ENCODE measurements at places on chromosomes 11 and 22.

DNA sequence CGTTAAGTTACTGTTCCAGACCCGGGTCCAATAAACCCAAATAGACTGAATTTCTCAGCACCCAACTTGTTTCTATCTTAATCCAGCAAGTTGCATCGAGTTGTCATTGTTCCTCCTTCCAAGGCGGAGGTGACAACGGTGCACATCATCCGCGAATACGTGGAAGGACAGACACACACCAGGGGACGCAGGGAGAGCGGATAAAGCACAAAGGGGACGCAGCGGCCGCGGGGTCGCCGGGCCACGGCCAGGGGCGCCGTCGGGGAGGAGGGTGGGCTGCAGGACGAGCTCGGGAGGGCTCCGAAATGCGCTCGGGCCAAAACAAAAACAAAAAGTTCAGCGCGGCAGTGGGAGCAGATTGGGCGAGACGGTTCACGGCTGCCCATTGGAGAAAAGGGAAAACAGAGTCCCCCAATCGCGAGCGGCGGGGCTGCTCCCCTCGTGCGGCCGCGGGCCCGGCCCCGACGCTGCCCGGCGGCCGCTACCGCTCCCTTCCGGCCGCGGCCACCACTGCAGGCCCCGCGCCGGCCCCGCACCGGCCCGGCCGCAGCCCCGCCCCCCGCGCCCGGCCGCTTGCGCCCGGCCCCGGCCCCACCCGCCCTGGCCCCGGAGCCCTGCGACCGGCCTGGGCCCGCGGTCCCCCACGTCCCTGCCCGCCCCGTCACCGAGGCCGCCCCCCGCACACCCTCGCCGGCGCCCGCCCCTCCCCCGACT lies 518 bp downstream of the KMT5B start:
- peak; percentile 40 for DNase-seq

DNA sequence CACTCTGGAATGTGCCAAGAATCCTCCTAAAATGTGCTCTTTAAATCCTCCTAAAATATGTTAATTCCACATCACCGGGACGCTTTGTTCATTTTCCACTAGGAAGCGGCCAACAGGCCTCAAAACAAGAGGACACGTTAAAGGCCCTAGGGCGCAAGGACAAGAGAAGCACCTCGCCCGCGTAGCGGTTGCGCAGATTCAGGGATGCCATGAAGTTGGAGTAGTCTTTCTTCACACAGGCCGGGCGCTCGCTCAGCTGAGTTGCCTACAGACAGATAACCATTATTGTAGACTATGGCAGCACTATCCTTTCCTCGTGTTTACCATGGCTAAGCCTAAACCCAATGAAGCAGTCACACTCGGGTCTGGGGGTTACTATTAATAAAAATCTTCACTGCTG lies 29.5 kb upstream of the SERPIND1 start:
- DNase-seq = no peak

GRCh38 chr22:49317369-49317768 lies 510.3 kb downstream of the BRD1 start:
- no peak for DNase-seq

DNA sequence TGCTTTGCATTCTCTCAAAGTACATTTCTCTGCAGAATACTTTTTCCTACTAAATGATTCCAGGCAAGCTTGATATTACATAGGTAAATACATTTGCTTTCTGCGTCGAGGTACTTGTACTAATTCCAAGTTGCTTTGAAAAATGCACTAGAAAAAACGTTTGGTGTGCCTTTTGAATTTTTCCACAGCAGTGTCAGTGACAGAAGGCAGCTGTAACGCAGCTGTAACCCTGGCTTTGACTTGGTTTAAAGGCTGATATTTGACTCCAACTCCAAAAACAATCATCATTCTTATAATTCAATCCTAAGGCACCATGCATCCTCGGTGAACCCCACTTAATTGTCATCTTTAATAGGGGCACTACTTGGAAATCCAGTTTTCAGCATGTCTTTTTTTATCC lies 125.0 kb downstream of the MAML2 start:
- no peak for DNase-seq

DNA sequence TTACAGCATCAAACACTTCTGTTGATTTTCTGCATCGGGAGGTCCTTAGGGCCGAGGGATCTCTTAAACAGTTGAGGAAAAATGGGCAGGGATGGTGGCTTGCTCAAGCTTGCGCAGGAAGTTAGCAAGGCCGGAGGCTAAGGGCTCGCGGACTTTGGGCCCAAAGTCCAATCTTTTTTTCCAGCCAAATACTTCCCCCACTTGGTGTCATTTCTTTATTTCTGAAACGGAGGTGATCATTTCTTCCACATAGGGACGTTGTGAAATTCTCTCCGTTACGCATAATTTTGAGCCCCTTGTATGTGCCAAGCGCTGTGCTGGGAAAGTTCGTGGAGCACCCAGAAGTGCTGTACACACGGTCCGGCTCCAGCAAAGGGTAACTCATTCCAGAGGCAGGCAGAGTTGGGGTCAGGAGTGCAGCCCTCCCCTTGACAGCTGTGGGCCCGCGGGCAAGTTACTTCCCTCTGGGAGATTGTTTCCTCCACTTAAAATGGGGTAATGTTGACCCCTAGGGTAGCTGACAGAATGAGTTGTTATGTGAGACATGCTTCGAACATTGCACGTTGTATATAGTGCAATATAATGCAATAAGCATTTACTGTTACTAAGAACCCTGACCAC lies 809 bp downstream of the MIEF1 start:
- DNase-seq = no peak

DNA sequence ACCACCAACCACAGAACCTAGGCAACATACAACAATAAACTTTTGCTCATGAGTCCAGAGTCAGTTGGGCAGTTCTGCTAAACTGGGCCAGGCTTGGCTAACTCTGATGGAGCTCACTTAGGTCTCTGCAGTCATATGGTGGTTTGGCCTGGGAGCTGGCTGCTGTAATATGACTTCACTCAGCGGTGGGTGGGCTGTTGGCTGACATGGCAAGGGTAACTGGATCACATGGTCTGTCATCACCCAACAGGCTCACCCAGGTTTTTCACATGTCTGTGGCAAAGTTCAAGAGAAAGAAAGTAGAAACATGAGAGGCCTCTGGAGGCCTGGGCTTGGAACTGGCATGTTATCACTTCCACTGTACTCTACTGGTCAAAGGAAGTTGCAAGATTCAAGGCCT lies 43.2 kb upstream of the CLMP start:
- no peak for DNase-seq

DNA sequence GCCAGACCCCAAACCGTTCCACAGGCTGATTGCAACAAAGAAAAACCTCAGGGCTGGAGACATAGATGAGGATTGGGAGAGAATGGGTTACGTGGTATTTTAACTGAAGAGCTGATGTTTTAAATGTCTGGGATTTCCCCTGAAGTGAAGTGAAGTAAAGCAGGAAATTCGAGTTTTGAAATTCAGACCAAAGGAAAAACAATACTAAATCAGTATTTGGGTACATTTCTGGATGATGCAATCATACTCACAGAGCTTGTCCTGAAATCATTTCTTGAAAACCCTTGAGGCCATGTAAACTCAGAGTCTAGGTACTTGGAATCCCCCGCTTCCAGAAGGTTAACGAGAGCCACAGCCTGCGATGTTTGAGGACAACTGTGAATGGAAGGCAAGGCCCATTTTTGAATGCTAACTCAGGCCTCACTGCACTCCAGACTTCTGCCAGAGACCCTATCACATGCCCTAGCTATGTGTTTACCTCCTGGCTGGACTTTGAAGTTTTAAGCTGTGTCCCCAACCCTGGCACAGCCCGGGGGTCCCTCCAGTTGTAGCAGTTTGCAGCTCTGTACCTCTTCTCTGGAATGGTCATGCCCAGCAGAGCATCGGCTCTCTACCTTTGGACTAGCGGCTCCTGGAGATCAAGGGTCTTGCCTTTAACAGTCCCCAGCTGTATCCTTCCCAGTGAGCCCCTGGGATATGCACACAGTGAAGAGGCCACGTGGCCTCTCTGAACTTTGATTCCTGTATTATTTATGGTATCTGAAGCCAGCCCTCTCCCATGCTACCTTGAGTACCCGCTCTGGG lies 5.4 kb upstream of the FTH1 start:
- DNase-seq = no peak

GRCh38 chr22:39962071-39962470 lies 1.9 kb downstream of the TMA7B start:
- DNase-seq = no peak

GRCh38 chr11:122214567-122214966 lies 98.6 kb upstream of the BLID start:
- DNase-seq = no peak

DNA sequence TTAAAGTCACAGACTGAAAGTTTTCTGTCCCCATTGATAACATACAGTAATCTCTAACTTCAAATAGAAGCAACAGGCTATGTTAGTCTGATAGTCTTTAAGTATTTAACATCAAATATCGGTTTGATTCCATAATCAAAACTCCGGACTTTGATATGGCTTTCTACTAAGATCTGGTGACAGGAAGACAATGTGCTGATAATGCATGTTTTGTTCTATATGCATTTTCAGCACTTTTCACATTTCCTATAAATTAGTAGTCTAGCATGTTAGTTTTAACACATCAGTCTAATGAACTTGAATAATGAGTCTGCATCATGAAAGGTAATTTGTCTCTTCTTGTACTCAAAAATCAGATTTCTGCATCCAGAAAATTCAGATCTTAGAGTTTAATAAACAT lies 252.7 kb downstream of the SBF2 start:
- DNase-seq = no peak

DNA sequence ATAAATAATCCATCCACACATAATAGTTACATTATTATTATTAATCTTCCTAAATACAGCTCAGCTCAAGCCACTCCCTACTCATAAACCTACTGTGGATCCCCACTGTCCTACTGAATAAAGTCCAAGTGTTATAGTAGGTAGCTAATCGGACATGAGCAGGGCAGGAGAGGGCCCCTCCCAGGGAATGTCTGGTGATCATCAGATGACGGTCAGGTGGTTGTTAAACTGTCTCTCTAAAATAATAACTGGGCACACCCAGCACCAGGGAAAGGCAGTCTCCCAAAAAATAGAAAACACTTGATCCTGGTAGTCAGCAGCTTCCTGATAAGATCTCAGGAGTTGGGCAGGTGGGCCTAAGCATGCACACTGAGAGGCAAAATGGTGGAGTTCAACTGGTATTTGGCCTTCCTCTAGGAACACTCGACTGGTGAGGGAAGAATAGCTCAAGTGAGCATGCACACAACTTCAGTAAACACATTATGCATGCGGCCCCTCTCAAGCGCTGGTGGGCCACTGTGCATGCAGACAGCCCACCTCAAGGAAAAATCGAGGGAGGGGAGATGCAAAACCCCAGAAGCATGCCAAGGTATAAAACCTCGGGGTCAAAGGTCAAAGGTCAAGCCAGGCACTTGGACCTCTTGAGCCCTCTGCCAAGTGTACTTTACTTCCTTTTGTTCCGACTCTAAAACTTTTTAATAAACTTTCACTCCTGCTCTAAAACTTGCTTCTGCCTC lies 65.0 kb downstream of the LRRC32 start:
- DNase-seq = no peak

DNA sequence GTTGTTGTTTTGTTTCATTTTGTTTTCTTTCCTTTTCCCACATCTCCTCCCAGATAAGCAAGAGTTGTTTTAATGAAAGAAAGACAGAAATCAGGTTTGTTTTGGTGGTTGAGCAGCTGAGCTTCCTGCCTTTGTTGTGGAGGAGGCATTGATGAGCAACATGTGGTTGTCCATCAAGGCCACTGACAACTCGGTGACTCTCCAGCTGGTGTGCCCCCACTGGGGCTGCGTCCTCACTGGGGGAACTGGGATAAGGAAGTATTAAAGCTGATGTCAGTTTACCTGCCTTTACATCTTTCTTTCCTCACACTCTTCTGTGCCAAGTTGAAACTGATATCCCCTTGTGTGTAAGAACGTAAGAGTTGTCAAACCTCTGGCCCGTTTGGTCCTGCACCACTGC lies 5.9 kb downstream of the VPS26B start:
- no peak for DNase-seq

DNA sequence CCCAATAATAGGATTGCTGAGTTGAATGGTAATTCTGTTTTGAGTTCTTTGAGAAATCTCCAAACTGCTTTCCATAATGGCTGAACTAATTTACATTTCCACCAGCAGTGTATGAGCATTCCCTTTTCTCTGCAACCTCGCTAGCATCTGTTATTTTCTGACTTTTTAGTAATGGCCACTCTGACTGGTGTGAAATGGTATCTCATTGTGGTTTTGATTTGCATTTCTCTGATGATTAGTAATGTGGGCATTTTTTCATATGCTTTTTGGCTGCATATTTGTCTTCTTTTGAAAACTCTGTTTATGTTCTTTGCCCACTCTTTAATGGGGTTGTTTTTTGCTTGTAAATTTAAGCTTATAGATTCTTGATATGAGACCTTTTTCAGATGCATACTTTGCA lies 97.4 kb downstream of the FDX1 start:
- no peak for DNase-seq

- DNase-seq = no peak
These were observed 131.7 kb downstream of the CTTN start for GRCh38 chr11:70530010-70530409.

DNA sequence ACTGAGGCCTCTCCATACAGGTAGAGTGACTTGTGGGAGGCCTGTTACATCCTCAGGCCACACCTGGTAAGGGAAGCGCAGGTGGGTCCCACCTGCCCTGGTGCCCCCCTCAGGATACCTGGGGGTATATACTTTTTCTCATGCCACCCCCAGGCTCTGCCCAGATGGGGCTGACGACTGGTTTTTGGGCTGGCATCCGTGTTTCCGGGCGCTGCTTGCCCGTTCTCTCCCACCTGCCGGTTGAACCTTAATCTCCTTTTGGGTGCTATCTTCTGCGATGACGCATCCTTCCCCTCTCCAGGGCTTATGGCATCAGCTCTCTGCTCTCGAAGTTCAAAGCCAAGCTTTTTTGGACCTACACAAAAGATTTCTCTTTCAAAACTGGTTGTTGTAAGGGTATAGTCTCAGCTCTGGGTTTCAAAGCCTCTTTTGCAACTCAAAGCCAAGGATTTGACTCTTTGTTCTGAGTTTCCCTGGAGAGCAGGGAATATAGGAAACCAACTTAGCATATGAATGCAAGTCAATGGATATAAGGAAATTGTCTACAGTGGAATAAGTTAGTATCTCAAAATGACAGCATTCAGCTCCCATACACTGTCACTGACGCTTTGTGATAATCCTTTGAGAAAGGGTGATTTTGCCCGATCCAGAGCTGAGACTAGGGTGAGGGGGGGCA lies 8.6 kb upstream of the LRRC10B start:
- no peak for DNase-seq

GRCh38 chr11:122201106-122201505 lies 85.1 kb upstream of the BLID start:
- no peak for DNase-seq

DNA sequence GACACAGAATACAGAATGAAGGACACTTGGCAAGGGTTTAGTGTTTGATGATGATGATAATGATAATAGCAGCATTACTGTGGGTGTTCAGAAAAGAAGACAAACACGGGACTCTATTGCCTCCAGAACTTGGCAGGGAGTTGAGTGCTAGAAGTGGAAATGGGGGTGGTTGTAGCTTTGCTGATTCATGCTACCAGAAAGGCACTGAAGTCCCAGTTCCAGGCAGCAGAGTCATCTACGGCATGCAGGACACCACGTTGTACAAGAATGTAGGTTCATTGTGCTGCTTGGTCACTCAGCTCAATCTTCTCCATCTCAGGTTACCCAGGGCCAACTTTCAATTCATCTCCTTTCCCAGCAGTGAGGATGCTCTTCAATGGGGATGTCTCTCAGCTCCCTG lies 115.7 kb downstream of the NTM start:
- DNase-seq = no peak

GRCh38 chr22:24156913-24157821 lies 24.1 kb upstream of the SUSD2 start:
- peak; percentile 82 for DNase-seq

- DNase-seq = no peak
These were observed 12.4 kb downstream of the CAVIN3 start for GRCh38 chr11:6307876-6308275.

- peak; percentile 16 for DNase-seq
These were observed at the start of gene APOL3 for GRCh38 chr22:36160499-36160942. Gene APOL3, minus strand, starts transcription at chr22:36160755. Its CDS starts 11,700 bp downstream, at chr22:36149055.
